ENCODE measurements at places on chromosomes 5 and 9.

DNA sequence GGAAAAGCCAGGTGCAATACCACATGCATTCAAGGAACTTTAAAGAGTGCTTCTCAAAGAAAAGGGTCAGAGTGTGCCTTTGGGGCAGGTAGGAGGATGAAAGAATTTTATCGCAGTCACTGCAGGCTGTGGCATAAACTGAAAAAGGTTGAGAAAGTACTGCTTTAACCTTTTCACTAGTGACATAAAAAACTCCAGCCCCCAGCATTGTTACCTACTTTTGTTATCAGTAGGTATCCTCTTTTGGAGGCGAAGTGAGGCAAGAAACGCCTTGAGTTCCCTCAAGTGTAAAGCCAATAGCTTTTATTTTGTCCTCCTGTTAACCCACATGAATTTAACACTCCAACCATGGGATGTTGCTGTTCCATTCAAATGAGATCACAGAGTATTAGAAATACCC, 64.7 kb upstream of the CHD1 start:
- DNase-seq = no peak

- DNase-seq = no peak
Measured at GRCh38 chr9:135880438-135880837, 26.9 kb downstream of the CAMSAP1 start.

DNA sequence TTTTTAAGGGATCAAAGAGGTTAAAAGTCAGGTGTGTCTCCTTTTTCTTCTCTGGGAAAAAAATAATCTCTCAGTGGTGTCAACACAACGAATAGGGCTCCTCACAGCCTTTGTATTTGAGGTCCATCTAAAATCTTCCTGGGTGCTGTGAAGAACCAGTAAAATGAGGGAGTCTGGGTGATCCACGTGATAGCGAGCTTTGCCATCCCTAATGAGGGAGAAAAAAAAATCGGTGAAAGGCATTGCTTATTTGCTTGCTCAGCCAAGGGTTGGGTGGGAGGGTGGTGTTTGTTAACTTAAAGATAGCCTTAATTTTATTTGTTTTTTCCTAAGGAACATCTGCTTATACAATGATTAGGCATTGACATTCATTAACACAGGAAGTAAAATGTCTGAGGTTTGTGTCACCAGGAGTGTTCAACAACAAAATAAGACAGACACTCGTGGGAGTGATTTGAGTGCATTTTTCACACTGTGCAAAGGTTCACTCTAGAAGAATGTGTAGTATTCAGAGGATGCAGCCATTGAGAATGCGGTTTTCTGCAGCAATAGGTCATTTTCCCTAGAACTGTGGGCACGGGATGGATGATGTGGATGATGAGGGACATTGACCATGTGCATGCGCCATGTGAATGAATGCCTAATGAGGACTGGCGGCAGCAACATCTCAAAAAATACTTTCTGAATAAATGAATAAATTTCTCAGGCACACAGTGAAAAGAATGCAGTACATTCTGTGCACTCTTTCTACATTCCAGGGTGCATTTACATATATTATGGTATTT, 369.5 kb downstream of the NTRK2 start:
- DNase-seq = no peak

DNA sequence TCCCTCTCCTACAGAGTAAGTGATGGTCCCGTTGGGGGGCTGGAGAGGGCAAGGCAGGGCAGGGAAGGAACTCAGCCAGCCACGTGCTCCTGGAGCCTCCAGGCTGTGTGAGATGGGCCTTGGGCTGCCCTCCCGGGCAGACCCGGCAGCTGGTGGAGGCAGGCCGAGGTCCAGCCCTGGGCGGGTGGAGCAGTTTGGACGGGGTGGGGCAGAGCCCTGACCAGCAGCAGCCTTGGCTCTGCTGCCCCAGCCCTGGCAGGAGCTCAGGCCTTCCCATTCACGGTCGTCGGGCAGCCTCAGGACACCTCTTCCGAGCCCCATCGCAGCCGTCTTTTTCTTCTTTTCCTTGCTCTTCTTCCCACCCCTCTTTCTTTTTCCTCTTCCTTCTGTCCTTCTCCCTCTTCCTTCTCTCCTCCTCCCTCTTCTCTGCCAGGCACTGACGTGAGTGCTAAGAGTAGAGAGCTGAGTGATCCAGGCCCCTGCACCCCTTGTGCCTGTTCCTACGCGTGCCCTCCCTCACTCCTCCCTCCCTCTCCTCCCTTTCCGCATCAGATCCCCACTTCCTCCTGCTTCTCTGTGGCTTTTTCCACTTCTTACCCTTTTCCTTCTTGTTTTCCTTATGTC, 42.8 kb downstream of the AMBP start:
- DNase-seq = no peak

DNA sequence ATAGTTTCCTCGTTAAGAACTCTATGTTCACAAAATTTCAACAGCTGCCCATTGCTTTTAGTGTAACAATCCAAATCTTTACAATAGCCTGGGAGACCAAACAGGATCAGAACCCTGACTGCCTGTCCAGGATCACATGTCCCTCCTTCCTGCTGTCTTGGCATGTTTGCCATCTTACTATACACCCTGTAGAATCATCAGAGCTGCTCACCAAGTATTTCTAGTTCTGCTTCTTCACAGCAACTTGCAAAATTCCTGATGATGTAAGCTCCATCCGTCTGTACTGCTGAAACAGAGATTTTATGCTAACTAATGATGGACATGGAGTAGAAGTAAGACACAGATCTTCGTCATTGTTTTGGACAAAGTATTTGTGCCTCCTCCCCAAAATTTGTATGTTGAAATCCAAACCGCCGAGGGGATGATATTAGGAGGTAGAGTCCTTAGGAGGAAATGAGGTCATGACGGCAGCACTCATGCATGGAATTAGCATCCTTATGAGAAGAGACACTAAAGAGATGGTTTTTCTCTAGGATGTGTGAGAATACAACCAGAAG, 464.9 kb upstream of the BRINP1 start:
- peak; percentile 64 for DNase-seq

DNA sequence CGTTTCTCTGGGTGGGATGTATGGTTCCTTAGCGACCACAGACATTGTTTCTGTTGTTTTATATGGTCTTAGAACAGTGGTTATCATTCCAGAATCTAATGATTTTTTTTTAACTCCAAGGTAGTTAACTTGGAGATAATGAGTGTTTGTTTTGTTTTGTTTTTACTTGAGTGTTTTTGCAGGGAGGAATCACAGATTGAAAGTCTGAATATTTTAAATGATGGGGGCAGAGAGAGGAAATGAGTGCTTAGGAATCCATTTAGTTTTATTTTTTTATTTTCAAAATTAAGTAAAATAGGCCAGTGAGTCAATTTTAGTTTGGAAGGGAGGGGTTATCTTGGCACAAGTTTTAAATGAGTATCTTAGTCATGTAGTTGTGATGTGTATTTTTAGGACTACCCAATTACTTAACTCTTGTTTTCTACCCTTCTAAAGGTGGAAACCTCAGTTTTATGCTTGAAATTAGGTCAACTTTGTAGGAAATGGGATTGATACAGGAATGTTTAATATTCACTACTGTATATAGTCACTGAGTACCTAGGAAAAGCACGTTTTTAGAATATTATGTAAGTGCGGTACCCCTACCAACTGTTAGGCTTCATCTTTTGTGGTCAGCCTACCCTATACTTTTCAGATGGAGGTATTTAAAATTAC, 2.0 kb downstream of the UBE2R2 start:
- no peak for DNase-seq

GRCh38 chr5:113969901-113970300, 392.0 kb upstream of the KCNN2 start:
- no peak for DNase-seq

DNA sequence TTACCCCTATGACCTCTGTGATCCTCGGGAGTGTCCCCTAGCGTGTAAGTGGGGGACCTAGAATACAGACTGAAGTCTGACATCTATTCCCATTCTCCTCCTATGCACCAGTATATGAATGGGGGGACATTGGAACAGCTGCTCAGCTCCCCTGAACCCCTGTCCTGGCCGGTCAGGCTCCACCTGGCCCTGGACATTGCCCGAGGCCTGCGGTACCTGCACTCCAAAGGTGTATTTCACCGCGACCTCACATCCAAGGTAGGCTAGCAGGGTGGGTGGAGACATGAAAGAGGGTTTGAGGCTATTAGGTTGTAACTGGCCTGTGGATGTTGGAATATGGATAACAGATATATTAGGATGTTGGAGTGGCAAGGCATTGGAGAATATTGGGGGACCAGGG, 1.7 kb downstream of the TESK1 start:
- DNase-seq = no peak

DNA sequence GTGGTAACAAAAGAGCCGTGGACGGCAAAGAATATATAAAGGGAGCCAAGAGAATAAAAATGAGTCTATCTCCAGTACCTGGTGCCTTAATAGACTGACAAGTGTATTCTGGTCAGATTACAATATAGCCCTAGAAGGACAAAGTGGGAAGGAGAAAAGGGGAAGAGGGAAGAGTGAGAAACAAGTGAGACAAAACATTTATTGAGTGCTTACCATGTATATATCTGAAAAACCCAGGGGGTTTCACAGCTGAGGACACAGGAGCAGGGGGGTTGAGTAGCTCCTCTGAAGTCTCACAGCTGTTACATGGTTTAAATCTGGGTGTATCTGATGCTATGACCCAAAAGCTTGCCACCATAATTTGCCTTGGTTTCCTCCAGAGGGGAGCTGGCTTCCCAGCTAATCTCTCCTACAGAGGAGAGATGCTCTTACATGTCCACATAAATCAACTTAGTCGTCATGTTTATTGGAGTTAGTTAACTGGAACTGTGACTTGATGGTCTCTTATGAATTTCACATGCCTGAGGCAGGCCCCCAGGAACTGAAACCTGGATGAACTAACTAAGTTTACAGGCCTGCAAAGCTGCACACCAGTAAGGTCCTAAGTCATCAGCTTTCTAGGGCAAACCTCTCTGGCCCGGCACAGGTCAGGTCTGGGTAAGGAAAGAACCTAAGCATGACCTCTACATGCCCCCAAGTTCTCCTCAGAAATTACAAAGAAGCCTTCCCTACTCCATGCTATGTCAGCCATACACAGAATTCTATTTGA, 15.5 kb downstream of the SIL1 start:
- no peak for DNase-seq

DNA sequence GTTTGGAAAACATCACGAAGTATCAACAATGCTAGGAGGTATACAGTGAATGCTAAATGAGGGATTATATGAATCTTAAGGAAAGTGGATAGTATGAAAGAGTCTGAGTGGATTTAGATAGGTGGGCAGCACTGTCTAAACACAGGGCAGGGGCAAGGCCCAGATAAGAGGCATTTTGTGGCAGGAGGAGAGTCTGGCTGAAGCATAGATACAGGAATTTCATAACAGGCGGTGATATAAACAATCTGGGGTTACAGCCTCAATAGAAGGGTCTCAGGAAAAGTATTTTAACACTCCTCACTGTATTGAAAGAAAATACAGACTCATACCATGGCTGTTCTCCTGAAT, 96.9 kb downstream of the PLPP1 start:
- DNase-seq = no peak

DNA sequence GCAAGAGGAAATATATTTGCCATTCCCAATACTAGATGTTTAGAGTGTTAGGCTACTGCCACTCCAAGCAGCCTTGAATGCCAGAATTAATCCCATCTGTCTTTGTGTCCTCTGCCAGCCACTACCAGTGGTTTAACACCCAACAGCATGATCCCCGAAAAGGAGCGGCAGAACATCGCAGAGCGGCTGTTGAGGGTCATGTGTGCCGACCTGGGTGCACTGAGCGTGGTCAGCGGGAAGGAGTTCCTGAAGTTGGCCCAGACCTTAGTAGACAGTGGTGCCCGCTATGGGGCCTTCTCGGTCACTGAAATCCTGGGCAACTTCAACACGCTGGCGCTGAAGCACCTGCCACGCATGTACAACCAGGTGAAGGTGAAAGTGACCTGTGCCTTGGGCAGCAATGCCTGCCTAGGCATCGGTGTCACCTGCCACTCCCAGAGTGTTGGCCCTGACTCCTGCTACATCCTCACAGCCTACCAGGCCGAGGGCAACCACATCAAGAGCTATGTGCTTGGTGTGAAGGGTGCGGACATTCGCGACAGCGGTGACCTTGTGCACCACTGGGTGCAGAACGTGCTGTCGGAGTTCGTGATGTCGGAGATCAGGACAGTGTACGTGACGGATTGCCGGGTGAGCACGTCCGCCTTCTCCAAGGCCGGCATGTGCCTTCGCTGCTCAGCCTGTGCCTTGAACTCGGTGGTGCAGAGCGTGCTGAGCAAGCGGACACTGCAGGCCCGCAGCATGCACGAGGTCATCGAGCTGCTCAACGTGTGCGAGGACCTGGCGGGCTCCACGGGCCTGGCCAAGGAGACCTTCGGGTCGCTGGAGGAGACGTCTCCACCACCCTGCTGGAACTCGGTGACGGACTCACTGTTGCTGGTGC, 29.3 kb downstream of the AMBP start:
- DNase-seq = no peak

- DNase-seq = no peak
Measured at GRCh38 chr9:108093773-108094675, 604.5 kb upstream of the KLF4 start.

GRCh38 chr5:72063219-72063819, 44.0 kb upstream of the MAP1B start:
- DNase-seq = no peak

- DNase-seq = no peak
Measured at GRCh38 chr5:128800377-128800776, 164.9 kb upstream of the SLC27A6 start.

DNA sequence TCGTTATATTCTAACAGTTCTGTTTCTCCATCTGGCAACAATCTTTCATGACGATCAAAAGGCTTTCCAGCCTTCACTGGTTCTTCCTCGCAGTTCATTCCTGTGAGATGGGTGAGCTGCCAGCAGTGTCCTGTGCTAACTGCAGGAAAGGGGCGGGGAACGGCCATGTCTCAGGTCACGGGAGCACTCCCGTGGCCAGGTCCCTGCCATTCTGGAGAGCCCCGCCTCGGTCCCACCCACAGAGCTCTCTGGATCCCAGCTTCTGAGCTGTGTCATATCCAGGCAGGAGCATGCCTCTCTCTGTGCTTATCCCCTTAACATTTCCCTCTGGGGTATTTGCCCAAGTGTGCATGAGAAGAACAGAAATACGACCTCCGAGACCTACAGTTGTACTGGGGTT, 297.8 kb upstream of the IRX2 start:
- no peak for DNase-seq

DNA sequence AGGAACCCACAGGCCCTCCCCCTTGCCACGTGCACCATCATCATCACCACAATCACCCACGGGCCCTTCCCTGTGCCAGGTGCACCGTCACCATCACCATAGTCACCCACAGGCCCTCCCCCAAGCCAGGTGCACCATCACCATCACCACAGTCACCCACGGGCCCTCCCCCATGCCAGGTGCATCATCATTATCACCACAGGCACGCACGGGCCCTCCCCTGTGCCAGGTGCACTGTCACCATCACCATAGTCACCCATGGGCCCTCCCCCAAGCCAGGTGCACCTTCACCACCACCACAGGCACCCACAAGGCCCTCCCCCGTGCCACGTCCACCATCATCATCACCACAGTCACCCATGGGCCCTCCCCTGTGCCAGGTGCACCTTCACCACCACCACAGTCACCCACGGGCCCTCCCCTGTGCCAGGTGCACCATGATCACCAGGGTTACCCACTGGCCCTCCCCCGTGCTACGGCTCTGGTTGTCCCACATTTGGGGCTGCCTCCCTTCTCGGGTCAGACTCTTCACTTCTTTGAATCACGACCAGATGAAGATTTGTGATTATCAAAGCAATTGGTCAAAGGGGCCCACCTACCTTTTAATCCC, 69.1 kb upstream of the OLFM1 start:
- no peak for DNase-seq
